ENCODE measurements at places on chromosomes 11 and 22.

- DNase-seq: no peak
Measured at GRCh38 chr11:2270322-2271076, at the start of gene ASCL2. ASCL2 (minus strand) TSS chr11:2270588; CDS start chr11:2270332, 256 bp downstream.

GRCh38 chr11:12163181-12163941, 53.0 kb downstream of the MICAL2 start:
- DNase-seq: no peak

GRCh38 chr22:20254975-20255946, 12.9 kb downstream of the RTN4R start:
- DNase-seq: no peak

DNA sequence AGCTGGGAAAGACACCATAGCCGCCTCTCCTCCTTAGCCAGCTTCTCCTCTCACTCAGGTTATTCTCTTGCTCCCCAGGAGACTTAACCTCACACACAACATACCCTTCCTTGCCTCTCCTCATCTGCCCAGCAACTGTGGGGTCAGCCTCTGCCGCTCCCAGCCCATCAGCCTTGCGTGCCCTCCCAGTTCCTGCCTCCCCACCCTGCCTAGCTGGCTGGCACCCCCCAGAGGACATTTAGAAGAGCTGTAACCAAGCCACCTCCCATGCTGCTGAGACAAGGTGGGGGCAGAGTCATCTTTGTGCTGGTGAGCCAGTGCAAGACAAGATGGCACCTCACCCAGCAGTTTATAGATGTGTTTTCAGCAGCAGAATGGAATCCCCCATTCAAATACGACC, 38.2 kb downstream of the TOM1 start:
- no peak for DNase-seq

- DNase-seq: no peak
Measured at GRCh38 chr11:64455456-64456261, 96.7 kb downstream of the RPS6KA4 start.

GRCh38 chr22:44545773-44546172, 47.7 kb upstream of the RTL6 start:
- DNase-seq: peak; percentile 23

GRCh38 chr11:117985953-117986887, at the start of gene IL10RA:
IL10RA (plus strand) TSS chr11:117986394; CDS start chr11:117986468, 74 bp downstream.
- peak; percentile 70 for DNase-seq

- DNase-seq: no peak
Measured at GRCh38 chr11:30741039-30741550, 154.9 kb upstream of the MPPED2 start.

GRCh38 chr11:95501761-95502266, 270.8 kb upstream of the SESN3 start:
- no peak for DNase-seq

- DNase-seq: no peak
Measured at GRCh38 chr11:61010466-61011228, 39.2 kb downstream of the CD6 start.

DNA sequence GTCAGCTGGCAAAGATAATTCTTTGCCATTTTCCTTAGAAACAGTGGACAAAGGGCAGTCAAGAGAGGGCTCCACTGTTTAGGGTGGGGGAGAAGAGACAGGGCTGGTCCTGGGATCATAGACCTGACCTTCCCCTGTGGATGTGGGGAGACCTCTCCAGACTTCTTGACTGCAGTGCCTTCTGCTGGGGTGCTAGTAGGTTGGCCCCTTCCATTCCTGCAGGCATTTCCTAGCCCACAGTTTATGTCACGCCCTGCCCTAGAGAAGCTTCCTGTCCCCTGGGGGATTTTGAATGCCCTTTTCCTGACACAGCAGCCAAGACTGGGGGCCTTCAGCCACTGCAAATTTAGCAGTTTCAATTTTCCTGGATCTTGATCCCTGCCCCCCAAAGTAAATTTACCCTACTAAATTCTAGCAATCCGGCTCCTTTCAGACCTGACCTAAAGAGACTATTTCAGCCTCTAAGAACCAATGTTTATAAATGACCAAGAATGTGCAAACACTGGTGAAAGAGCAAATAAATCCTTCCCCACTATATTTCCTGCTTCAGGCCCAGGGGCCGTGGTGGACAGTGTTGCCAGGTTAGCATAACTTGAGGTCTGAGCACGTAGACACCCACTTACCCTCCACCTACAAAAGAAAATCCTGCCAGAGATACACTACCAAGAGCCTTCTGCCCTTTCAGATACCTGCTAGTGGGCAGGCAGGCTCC, 58.4 kb downstream of the PPFIBP2 start:
- no peak for DNase-seq

- no peak for DNase-seq
Measured at GRCh38 chr11:120929664-120930154, 94.2 kb upstream of the TBCEL start.

Data from pancreas (tissue), 10 donors.